Stimulated activated CD4-positive, alpha-beta T cell treated with anti-CD3 and anti-CD28 coated beads, TNF-alpha, amount 100 ng/mL, for 1 hour (primary cell): ENCODE measurements at places on chromosomes 2 and 18.
A peak's percentile ranks its signal among the peaks of the same experiment; 100 is the strongest.

GRCh38 chr2:150091846-150092245 is 395.6 kb downstream of the RND3 start:
- DNase-seq, result no peak

GRCh38 chr2:225670111-225670974 is 270.8 kb downstream of the NYAP2 start:
- no peak for DNase-seq

GRCh38 chr2:66470199-66470598 is 35.3 kb downstream of the MEIS1 start:
- DNase-seq, result no peak

DNA sequence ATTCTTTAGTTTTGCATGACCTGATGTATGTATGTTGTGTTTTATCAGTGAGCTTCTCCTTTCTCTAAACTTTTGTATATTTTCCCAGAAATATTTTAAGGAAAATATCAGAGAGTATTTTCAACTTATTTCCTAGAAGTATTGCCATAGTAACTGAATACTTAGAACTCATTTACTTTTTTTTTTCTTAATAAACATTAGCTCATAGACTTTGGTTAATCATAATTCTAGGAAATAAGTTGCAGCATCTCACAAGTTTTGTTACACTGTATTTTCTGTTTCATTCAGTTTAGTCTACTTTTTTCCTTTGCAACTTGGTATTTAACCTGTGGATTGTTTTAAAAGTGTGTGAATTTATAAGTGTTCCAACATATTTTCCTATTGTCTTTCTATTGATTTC is 27.5 kb downstream of the SMCHD1 start:
- DNase-seq, result no peak

GRCh38 chr2:174350018-174350417 is 15.3 kb downstream of the SP9 start:
- no peak for DNase-seq

GRCh38 chr18:11751341-11752115 is 62.5 kb downstream of the GNAL start:
- DNase-seq, result no peak

- no peak for DNase-seq
Observed at GRCh38 chr2:19860022-19860421, 41.8 kb downstream of the TTC32 start.

DNA sequence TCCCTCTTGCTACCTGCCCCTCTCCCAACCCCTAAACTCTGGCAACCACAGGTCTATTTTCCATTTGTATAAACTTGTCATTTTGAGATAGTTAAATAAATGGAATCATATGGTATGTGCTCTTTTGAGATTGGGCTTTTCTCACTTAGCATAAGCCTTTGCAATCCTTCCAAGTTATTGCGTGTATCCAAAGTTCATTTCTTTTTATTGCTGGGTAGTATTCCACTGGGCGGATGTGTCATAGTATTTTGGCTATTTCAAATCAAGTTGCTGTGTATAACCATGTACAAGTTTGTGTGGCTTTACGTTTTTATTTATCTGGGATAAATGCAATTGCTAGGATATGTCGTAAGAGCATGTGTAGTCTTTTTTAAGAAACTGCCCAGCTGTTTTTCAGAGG is 55.5 kb upstream of the CUL3 start:
- no peak for DNase-seq

GRCh38 chr2:225512876-225513540 is 113.5 kb downstream of the NYAP2 start:
- DNase-seq, result no peak

DNA sequence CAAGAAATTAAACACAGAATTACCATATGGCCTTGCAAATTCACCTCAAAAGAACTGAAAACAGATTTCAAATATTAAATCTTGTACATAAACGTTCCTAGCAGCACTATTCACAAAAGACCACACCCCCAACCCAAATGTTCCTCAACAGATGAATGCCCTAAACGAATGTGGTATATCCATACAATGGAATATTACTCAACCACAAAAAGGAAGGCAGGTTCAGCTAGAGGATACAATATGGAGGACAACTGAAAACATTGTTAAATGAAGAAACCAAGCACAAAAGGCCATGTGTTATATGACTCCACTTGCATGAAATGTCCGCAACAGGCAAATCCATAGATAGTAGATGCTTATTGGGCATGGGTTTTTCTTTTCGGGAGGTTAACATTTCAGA is 61.7 kb downstream of the PPP4R1 start:
- no peak for DNase-seq

DNA sequence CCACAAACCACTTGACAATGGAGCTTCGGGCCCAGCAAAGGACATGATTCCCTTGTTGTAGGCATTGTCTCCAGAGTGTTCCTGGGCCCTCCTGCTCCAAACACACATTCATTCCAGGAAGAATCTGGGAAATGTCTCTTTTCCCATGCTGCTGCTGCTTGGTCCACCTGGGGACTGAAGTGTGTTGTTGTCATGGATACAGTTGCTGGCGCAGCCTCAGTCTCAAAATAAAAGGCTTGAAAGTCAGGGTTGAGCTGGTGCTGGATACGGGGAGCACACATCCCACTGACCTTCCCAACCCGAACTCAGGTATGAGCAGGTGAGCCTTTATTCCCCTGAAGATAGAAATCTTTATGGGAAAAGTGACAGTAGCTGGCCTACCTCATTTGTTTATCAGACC is 30.6 kb upstream of the SPP2 start:
- DNase-seq, result no peak

DNA sequence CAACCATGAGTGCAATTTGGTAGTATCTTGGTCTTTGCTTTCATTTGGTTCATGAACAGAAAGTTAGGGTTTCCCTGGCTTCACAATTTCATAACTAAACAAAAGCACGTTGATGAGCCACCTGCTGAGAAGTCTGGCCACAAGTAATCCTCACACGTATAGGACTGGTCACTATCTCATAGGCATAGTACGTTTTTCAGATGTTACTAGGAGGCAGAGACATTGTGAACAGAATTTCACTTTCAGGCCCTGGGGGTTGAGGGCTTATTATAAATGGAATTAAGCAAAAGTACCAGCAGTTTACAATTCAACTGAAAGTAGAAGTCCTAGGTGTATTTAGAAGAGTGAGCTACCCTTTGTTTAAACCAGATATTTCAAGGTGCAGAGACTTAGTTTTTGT is 277.1 kb downstream of the ALPK2 start:
- no peak for DNase-seq

DNA sequence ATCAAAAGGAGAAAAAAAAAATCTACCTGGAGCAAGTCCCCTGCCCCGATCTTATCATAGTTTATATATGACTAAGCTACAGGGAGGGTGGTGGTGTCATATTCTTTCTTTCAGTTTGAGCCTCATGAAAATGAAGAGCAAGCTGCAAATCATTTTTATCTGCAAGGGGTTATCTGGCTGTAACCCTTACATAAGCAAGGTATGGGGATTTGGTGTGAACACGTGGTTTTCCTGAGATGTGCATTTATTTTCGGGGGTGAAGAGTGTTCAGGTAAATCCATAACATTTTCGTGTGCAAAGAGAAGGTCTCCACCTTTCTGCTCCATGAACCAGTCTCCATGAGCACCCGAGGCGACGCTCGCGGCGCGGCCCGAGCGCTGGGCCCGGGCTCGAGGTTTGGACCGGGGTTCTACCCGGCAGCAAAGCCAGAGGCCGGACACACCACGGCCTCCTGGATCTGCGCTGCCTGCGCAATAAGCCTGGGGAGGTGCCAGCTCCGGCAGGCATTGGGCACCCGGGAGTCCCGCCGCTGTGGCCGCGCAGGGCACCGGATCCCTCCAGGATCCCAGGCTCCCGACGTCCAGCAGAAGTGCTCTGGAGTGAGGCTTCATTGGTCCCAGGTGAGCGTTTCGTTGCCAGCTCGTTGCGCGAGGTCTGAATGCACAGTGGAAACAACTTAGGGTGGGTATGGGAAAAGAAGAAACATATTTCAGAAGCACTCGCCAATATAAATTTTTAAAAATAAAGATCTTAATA is 36.1 kb upstream of the GPD2 start:
- DNase-seq, result peak; percentile 32

GRCh38 chr18:53883771-53884170 is 340.7 kb downstream of the MBD2 start:
- no peak for DNase-seq

GRCh38 chr18:22971038-22971437 is 37.9 kb downstream of the RBBP8 start:
- DNase-seq, result no peak

GRCh38 chr2:182166841-182167240 is 181.2 kb downstream of the PPP1R1C start:
- DNase-seq, result no peak

DNA sequence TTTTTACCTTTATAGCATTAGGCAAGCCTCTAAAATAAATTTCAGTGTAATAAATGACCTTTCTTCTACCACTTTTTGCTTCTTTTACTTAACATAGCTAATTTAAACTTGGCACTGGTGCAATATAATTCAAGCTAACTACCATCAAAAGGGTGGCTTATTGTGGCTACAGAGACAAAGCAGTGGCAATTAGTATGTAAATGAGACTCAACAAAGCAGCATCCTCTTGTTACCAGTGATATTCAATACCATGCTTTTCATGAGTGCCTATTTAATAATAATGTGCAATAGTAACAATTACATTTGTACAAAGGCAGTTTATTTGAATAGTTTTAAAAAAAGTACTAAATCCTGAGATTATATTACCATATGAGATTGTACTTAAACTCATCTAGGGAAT is 93.4 kb downstream of the SOS1 start:
- DNase-seq, result no peak

GRCh38 chr2:240559286-240559685 is 871 bp upstream of the DUSP28 start:
- DNase-seq, result no peak

GRCh38 chr18:57754577-57755338 is 48.4 kb downstream of the ATP8B1 start:
- DNase-seq, result no peak

GRCh38 chr2:6671913-6672312 is 193.8 kb downstream of the CMPK2 start:
- DNase-seq, result no peak

DNA sequence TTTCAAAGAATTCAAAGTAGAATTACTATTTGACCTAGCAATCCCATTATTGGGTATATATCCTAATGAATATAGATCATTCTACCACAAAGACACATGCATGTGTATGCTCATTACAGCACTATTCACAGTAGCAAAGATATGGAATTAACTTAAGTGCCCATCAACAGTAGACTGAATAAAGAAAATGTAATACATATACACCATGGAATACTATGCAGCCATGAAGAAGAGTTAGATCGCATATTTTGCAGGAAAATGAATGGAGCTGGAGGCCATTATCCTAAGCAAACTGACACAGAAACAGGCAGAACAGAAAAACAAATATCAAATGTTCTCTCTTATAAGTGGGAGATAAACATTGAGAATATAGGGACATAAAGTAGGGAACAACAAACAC is 519.2 kb upstream of the REG3G start:
- no peak for DNase-seq

DNA sequence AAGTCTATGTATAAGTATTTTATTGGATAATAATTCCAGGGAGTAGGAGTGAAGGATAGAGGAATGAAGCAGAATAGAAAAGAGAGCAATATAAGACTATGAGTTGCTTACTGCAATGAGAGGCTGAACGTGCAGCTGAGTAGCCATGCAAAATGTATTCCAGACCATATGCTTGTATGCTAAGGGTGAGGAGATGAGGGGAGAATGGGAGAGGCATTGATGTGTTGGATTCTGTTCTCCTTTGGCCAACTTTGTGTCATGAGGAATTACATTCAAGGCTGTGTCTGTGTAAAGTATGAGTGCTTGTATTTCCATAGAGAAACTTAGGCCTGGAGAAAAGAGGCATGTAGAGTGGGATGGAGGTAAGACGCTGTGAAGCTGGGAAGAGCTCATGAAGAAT is 301.8 kb downstream of the ARL6IP6 start:
- no peak for DNase-seq

DNA sequence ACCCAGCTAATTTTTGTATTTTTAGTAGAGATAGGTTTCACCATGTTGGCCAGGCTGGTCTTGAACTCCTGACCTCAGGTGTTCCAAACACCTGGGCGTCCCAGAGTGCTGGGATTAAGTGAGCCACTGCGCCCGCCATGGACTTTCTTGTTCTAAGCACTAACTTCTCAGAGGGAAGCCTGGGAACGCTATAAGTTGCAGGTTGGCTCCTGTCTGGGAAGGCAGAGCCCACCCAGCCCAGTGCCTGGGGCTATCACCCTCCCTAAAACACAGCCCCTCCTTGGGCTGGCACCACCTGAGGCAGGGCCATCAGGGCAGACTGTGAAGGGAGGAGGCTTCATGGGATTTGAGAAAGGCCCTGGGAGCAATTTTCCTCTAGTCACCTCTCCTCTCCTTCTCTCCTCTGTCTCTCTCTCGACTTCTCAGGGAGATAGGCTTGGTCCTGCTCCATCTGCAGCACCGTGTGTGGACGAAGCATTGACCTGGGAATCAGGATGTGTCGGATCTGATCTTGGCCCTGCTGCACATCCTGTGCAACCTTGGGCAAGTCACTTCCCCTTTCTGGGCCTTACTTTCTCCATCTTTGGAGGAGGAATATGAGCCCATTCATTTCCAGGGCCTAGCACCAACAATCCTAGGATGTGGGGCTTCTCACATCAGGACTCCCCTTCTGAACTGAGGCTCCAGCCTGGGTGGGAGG is 10.9 kb downstream of the PSD4 start:
- DNase-seq, result no peak

GRCh38 chr2:74155830-74156229 is 8.1 kb upstream of the BOLA3 start:
- no peak for DNase-seq

GRCh38 chr2:182618672-182619079 is 97.4 kb upstream of the DNAJC10 start:
- DNase-seq, result no peak

DNA sequence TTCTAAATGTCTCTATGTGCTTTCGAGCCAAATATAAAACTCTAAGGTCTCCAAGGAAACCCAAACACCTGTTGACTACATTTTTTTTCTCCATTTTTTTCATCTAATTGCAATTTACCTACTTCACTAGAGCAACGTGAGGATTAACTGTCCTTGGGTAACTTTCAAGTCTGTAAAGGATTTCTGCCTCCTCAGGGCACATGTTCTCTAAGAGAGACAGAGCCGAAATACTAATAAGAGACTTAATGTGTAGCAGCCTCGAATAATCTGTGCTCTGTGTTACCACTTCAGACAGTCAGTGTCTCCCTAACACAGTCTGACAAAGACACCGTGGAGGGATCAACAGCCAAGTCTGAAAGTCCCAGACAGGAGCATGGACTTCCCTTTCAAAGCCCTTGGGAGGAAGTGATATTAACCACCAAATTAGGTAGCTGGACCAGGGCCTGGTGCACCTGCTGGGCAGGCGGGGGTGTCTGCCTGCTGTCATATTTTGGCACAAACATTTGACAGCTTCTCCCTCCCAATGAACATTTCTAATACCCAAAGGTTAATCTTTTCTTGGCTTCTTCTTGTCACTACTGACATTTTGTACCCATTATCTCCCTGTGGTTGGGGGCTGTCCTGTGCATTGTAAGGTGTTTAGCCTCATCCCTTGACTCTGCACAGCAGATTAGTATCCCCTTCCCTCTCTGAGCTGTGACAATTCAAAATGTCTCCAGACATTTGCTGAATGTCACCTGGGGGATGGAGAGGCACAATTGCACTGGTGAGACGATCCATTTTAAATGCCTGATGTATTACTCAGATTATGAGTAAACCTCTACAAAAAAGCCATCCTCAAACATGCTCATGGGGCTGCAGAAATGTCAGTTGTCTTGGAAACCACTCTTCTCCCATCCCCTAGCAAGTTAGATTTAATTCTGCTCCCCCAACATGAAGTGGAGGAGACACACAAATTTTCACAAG is 45.7 kb upstream of the LYPD1 start:
- no peak for DNase-seq

GRCh38 chr2:71897836-71898235 is 249.8 kb downstream of the CYP26B1 start:
- DNase-seq, result no peak
